ENCODE measurements at places on chromosomes 1 and 21.

DNA sequence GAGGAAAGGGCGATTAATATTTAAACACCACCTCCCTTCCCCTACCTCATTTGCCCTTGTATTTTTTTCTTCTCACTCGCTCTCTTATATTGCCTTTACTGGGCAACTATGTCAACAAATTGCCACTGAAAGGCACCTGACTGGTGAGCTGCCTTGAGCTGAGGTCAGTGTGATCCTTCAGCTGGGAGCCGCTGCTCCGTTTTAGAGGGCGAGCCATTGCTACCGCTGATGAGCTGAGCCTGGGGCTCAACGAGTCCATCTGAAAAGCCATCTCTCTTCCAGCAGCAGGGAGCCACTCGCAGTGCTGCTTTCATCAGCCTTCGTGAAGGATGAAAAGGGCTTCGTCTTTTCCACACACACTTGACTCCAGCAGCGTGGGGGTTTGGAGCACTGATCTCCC, 108.0 kb upstream of the KIF26B start:
- DNase-seq: no peak

GRCh38 chr1:15350551-15351200, 59.0 kb upstream of the EFHD2 start:
- no peak for DNase-seq

- no peak for DNase-seq
Observed at GRCh38 chr1:71463144-71463543, 382.3 kb upstream of the ZRANB2 start.

GRCh38 chr1:33633019-33633801, 160.8 kb downstream of the ZSCAN20 start:
- DNase-seq: peak; percentile 71

DNA sequence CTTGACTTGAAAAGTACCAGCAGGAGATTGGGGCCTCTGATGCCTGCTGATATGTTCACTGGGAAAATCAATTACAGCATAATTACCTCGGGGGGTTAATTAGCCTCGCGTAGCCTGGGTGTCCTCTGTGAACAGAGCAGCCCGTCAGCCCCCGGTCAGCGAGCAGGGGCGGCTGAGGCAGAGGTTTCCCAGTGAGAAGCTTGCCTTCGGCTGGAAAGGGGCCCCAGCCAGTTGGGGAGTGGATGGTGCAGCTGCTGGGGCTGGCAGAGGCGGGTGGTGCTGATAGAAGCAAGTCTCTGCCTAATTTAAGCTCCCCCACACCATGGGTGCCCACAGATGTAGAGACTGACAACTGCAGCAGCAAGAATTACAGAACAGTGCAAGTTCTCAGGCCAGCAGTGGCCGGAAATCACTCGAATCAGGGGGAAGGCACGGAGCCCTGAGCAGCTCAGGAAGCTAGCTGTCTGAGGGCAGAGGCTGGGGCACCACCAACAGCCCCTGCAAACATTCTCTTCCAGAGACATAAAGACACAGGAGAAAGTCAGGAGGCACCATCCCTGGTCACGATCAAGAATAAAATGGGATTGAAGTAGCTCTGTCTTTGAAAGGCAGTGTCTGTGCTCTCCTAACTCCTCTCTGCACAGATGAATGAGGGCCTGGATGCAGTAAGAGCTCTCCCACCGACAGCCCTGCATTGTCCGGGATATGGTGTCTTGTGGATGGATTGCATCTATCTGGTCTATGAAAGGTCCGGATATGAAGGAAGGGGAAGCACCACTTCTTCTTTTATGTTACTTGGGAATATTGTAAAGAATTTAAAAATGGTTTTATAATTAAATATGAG, 166.5 kb upstream of the CD34 start:
- no peak for DNase-seq

DNA sequence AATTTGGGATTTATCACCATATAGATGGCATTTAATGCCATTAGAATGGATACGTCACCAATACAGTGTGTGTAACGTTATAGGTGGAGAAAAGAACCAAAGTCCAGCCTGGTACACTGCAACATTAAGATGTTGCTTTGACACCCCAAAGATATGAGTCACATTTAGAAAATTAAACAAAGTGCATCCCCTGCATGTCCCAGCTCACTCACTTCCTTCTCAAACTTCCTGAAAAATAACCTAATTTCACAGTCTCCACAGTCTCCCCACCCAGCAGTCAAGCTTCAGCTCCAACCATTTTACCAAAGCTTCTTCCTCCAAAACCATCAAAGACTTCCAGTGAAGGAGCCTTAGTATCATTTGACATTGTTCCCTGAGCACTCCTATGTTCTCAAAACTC, 111.9 kb downstream of the OMA1 start:
- no peak for DNase-seq

DNA sequence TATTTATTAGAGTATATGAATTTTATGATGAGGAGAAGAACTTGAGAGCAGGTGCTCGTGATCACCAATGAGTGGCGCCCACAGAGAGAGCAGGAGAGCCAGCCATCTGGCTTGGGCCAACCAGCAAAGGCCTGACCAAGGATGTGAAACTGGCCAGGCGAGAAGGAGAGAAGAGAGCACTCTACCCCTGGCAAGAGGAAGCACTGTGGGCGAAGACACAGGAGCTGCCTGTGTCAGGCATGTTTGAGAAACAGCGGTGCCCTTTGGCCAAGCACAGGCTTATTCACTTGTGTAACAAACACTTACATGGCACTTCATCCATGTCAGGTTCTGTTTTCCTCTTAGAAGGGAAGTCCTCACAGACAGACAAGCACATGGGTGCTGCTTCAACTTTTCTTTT, 4.2 kb upstream of the SIPA1L2 start:
- DNase-seq: no peak

DNA sequence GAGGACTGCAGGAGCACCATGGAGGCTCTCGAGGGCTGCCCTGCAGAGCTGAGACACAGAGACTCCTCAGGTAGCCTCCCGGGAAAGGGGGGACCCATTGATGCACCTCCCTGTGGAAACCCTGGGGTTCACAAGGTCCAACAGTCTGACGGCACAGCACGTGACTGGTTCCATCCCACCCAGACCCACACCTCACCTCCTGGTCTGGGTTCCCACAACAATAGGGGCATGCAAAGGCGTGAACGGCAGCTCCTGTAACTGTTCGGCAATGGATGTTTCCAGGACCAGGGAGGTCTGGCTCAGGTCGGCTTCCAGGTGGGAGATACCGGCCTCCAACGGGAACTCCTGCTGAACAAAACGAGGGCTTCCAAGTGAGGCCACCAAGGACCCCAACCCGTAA, 86.8 kb downstream of the NPHP4 start:
- no peak for DNase-seq

DNA sequence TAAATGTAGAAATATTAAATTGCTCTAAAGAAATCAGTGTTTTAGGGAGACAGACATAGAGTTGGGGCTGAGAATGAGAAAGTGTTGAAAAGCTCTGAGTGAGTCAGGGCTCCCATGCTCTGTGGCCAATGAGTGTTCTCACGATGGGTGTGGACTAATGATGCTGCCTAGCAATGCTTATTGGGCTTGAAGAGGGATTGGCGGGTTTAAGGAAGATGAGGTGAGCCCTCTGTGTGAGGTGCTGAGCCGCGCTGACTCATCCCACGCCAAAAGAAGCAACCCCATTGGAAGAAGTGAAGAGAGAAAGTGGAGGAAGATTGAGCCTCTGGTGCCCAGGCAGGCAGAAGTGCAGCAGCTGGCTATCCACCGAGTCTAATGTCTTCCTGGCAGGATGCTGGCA, 65.1 kb upstream of the DPT start:
- no peak for DNase-seq

- DNase-seq: no peak
Observed at GRCh38 chr1:180974236-180974635, 48.4 kb downstream of the STX6 start.

DNA sequence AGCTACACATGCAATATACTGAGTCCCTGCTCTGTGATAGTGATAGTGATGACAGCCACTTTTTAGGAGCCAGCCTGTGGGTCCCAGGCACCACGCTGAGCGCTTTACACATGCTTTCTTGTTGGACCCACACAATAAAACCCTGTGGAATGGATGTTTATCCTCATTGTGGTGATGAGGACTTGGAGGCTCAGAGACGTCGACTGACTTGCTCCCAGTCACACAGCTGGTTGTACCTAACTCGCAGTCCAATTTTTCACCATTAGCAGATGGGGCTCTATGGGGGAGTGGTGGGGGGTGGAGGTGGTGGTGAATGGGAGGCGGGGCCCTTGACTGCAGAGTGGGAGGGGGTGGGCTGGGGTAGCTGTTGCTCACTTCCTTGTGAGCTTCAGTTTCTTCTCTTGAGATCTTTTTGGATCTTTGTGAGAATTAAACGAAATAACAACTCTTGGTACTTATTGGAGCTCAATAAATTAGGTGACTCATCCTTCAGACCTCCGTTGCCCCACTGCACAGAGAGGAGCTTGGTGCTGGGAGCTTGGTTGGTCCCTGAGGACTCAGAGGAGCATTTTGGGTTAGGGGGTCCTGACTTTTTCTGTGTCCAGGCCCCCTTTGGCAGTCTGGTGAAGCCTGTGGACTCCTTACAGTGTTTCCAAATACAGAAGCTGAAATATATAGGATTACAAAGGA, 61.8 kb upstream of the CD1D start:
- no peak for DNase-seq

DNA sequence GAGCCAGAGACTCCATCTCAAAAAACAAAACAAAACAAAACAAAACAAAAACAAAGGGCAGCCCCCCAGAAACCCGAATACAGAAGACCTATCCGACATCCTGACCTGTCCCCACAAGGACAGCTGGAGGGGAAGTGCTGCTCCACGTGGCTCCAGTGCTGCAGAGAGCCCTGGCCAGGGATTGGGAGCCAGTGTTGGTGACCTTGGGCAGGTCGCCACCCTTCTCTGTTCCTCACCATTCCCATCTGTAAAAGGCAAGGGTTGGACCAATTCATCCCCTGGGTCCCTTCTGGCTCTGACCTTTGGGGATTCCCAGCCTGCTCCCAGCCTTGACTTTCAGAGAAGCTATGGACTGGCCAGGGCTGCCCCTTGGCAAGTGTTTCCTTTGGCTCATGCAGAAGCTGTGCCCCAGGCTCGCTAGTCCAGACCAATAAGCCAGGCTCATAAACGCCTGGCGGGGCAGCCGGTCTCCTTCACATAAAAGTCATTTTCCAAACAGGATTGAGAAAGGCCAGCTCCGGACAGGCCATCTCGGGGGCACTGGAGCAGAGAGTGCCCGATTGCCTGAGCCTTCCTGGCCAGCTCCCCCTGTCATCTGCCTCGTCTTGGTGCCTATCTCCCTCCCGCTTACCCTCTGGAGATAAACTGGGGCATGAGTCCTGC, 20.0 kb upstream of the PADI1 start:
- no peak for DNase-seq

DNA sequence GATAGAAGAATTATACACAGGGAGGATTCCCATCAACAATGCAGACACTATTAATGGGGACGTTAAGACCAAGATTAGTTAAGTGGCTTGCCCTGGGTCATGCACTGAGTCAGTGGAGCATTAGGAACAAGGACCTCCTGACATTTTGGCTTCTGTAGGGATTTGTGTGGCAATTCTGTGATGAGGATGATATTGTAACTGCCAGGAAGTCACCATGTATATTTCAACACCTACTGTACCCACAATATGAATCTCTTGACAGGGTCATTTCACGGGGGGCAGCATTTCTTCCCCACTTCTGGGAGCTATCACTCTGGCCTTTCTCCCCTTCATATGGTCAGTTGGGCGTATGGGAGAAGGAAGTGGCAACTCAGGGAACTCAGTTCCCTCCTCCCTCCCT, 134.9 kb downstream of the RUNX1 start:
- DNase-seq: no peak

DNA sequence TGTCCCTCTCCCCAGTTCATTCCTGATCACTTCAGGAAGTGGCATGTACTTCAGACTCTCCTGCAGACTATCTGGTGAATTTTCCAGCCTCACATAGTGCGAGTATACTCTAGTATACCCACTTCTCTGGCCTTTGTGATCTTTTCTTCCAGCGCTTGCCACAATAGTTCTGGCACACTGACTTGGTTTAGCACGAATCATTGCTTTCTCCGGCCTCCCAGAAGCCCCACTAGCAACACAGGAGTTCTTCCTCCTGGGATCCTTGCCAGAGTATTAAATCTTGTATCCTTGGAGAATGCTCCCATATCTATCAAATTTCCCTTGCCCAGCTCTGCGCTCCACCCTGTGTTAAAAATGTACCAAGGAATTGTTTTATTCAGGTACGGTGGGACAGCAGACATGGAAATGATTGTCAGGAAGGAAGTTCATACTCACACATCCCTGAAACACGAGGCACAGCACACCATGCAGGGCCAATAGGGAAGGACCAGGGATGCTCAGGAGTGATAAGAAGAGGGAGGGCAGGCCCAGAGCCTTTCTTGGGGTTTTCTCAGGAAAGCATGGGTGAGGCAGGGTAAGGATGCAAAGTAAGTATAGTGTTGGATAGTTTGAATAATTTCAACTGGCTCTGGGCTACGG, 136.7 kb downstream of the ADSS2 start:
- DNase-seq: no peak

GRCh38 chr1:111770916-111771315, 15.2 kb downstream of the DDX20 start:
- no peak for DNase-seq

GRCh38 chr1:187654635-187655034, 825.9 kb downstream of the PLA2G4A start:
- no peak for DNase-seq

- no peak for DNase-seq
Observed at GRCh38 chr1:48678710-48679505, 97.8 kb downstream of the BEND5 start.

DNA sequence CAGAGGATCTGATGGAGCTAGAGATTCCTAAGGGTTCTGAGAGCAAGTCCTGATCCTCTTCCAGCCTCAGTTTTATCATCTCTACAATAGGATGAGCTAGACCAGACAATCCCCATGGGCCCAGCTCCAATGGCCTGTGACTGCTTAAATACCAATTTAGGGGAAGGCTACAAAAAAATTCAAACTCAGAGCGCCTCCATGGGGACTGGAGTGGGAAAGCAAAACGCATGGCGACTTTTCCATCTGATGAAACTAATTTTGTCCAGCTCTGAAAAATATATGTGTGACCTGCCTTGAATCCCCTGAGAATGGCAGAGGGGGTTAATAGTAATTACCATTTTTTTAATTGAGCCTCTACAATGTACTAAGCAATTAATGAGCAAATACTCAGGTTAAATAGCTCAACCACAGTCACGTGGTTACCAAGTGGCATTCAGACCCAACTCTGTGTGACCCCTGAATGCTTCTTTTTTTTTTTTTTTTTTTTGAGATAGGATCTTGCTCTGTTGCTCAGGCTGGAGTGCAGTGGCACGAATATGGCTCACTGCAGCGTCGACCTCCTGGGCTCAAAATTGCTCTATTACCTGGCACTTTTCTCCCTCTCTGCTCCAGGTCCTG, 8.4 kb downstream of the EXTL1 start:
- no peak for DNase-seq

- DNase-seq: no peak
Observed at GRCh38 chr1:176696109-176696508, 233.1 kb downstream of the PAPPA2 start.

- no peak for DNase-seq
Observed at GRCh38 chr1:224381880-224382548, 25.3 kb downstream of the CNIH4 start.

GRCh38 chr21:17580319-17580718, 32.4 kb downstream of the BTG3 start:
- DNase-seq: no peak

GRCh38 chr1:166882893-166883292, 6.8 kb upstream of the TADA1 start:
- no peak for DNase-seq

- DNase-seq: no peak
Observed at GRCh38 chr1:31607360-31607759, 10.1 kb upstream of the HCRTR1 start.

Measured in HuH-7 (cell line).